ENCODE measurements at places on chromosomes 4 and X.

- DNase-seq, result no peak
These were observed 5.8 kb downstream of the SSR4 start for GRCh38 chrX:153800177-153800722.

- no peak for DNase-seq
These were observed 5.0 kb upstream of the TSPAN5 start for GRCh38 chr4:98663226-98664006.

DNA sequence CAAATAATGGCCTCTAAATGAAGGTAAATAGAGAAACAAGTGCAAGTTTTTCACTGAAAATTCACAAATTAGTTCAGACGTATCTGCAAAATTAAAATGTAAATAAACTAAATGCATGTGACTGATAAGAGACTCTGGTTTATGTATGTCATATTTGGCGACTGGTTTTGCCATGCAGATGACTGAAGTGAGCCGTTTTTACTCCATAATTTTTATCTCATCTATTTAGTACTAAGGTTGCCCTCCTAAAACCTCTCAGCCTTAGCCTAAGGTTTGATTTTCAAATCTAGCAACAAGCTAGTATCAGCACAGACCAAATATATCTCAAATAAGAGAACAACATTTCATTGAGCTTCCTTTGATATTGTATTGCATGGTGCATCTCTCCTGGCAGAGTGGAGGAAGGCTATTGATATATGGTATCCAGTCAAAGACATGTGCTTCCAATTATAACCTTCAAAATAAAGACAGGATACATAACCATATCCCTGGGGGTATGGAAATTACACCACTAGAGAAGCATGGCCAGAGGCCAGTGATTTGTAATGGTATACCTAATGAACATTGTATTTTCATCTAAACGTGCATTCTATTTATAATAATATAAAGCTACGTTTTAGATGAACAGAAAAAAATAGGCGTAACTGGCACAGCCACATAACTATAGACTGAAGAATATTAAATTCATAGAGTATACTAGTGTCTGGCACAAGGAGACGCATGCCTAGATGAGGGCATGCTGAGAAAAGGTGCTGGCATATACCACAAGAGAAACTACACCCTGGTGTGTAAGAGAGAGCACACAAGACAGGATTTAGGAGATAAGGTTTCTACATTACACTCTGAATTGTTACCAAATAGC is 392.6 kb upstream of the INTU start:
- DNase-seq, result no peak

GRCh38 chr4:124641715-124642381 is 70.7 kb downstream of the ANKRD50 start:
- no peak for DNase-seq

- no peak for DNase-seq
These were observed 30.4 kb upstream of the QRFPR start for GRCh38 chr4:121411151-121411744.

- DNase-seq, result no peak
These were observed 2691.0 kb downstream of the PCDH7 start for GRCh38 chr4:33411182-33411581.

- no peak for DNase-seq
These were observed 94.2 kb downstream of the CBLL2 start for GRCh38 chrX:22366906-22367305.

GRCh38 chr4:186541801-186542200 is 13.6 kb downstream of the MTNR1A start:
- no peak for DNase-seq

- DNase-seq, result no peak
These were observed 18.9 kb downstream of the ADD1 start for GRCh38 chr4:2862528-2862927.

DNA sequence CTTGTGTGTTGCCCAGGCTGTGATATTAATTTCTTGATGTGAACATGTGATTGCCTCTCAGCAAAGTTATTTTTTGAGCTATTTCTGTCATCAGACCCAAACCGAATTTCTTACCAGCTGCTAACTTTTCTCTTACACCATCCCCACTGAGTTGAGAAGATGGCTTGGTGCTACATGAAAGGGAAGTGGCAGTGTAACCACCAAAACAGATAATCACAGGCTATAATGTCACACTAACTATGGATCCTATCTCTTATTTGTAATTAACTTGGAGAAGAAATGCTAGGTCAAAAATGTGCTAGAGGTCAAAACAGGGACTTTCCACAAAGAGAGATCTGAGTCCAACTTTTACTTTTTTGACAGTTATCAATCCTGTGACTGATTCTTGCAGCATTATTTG is 43.8 kb downstream of the ELOVL6 start:
- no peak for DNase-seq

DNA sequence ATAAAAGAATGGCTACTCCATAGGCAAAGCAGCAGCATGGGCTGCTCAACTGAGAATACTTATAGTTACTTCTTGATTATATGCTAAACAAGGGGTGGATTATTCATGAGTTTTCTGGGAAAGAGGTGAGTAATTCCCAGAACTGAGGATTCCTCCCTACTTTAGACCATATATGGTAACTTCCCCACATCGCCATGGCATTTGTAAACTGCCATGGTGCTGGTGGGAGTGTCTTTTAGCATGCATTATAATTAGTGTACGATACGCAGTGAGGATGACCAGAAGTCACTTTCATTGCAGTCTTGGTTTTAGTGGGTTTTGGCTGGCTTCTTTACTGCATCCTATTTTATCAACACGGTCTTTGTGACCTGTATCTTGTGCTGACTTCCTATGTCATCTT is 141.5 kb downstream of the MAGEB17 start:
- DNase-seq, result no peak

DNA sequence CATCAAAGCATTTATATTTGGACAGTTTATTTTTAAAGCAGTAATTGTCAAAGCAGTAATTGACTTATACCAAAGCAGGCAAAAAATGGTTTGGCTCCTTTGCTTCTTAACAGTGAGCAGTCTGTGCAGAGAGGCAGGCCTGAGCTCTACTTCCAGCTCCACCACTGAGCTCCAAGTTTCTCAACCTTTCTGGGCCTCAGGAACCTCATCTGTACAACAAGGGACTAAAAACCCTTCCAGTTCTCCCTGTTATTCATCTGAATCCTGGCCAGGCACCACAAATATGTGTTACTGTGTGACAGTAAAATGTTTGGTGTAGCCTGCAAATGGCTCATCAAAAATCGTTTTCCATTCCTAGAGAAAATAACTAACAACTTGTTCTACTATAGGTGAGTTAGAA is 88.7 kb upstream of the TTC29 start:
- no peak for DNase-seq

DNA sequence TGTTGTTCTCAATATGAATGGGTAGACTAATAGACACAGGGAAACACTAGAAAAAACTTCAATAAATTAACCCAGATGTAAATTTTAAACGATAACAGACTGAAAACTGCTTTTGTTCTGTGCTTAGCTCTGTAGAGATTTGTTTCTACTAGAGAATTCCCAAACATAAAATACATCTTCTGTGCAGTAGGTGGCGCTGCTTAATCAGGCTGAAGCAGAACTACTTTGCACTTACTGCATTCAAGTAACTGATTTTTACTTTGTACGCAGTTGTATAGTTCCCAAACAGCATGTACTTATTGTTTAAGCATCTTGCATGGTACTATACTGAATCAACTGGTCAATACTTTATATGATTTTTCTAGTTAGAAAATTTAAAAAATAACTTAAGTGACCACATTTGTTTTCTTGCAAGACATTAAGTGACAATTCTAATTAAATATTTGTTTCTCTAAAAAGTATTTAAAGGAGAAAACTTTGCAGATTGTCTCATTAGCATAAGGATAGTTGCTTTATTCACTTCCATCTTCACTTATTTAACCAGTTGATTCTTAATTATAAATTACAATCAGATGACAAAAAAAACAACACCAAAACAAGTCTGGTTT is 490.6 kb downstream of the IL15 start:
- DNase-seq, result no peak

DNA sequence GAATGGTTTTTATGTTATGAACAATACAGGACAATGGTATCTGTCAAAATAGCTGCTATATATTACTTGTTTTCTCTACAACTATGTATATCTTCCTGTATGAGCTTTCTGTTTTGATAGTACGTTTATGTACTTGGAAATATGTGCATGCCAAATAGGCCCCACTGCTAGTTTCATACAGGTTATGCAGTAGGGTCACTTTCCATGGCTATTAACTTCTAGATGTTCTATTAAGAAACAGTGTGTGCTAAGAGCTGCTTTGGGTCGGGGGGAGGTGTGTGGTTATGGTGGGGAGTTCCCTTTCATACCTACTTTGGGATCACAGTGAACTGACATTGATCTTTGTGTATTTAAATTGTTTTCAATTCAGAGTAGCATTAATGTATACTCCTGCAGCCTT is 30.9 kb downstream of the RBPJ start:
- DNase-seq, result no peak

- no peak for DNase-seq
These were observed 344 bp downstream of the OR13H1 start for GRCh38 chrX:131544218-131544617.

DNA sequence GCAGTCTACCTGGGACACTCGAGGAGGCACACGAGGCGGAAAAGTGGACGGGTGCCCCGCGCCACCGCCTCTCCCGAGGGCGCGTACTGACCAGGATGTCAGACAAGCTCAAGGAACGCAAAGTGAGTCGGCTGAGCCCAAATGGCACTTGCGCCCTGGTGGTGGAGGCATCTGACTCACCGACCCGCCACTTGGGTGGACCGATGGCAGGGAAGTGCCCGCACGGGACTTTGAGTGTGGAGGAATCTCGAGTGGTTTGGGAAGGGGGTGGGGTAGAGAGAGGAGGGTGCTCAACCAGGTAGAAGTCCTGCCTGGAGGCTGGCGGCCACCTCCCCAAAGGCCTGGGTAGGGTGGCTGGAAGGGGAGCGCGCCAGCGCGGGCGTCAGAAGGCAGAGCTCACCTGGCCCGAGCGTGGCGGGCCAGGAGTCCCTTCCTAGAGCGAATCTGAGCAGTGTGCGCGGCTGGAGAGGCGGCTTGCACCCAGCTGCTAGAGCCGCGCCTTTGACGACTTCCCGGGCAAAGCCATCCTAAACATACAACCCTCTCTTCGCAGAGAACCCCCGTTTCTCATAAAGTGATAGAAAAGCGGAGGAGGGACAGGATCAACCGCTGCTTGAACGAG is 655 bp downstream of the HELT start:
- no peak for DNase-seq

DNA sequence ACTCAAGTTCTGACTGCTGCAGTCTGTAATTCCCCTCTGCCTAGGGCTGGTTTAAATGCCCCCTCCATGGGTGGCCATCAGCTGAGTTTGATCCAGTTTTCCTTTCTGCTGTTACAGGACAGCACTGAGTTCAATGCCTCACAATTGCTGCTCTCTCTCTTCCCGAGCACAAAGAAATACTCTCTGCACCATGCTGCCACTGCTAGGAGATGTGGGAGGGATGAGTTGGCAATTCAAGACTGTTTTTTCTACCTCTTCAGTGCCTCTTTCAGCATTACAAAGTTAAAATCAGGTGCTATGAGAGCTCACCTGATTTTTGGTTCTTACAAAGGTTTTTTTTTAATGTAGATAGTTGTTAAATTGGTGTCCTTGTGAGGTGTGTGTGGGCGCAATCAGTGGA is 24.3 kb downstream of the CYSLTR1 start:
- no peak for DNase-seq

DNA sequence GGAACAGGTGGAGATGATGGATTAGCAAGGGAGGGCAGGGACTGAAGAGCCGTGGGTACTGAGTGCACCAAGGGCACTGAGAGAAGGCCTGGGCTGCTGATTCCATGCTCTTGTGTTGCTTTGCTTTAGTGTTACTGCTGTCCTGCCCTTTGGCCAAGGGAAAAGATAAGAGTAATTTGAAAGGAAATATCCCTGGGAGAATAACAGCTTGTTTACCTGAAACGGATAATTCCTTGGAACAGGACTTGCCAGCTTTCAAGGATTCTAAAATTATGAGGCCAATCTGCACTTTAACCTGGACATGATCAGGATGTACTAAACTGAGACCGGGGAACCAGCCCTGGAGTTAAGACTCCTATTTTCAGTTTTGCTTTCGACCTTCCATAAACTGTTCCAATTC is 20.4 kb downstream of the FAM9C start:
- no peak for DNase-seq

DNA sequence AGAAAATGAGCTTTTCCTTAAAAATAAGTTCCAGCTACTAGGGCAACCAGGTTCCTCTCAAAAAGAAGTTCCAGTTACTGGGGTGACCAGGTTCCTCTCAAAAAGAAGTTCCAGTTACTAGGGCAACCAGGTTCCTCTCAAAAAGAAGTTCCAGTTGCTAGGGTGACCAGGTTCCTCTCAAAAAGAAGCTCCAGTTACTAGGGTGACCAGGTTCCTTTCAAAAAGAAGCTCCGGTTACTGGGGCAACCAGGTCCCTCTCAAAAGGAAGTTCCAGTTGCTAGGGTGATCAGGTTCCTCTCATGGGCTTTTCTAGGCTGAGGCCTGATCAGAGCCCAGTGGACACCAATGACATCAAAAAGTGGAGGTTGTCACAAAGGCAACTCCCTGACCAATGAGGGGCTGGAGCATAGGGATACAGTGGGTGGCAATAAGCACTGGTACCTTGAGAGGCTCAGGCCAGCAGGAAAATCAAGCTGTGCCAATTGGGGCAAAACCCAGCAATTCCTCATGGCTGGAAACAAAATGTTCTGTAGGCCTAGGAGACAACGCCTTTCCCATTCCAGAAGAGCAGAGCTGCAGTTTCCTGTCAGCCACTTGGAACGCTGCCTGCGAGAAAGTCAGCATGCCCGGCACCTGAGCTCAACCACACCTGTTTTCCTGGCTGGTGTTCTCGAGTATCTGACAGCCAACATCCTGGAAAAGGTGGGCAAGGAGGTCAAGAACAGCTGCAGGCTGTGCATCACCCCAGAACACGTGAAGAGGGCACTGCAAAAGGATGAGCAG is 12.3 kb upstream of the SYTL5 start:
- no peak for DNase-seq

Data from NCI-H524 treated with DMSO at 0.1 percent for 48 hours (cell line).